Nasal cavity respiratory epithelium epithelial cell of viscerocranial mucosa (primary cell): ENCODE measurements at places on chromosomes 12 and 14. TPM values are rescaled to one million over a fixed set of nuclear protein-coding genes. Genes with fewer than 3 reads are reported as not detected.

Gene NPFF
- total RNA-seq, result not detected in 2 replicates

Gene CCDC85C
- total RNA-seq, result 30.8 and 49.6 TPM in 2 replicates

Gene CNTN1
- 0.21 and 1.0 TPM in 2 replicates for total RNA-seq

Gene EPYC
- not detected in 2 replicates for total RNA-seq

Gene ERO1A
- 162 and 219 TPM in 2 replicates for total RNA-seq

Gene FOXG1
- total RNA-seq, result 0.34 and 3.7 TPM in 2 replicates

Gene AP1G2
- total RNA-seq, result 28.7 and 54.4 TPM in 2 replicates

Gene DAO
- not detected in 2 replicates for total RNA-seq

Gene ARG2
- total RNA-seq, result 26.7 and 112 TPM in 2 replicates

Gene OTOGL
- under 0.01 TPM in 1 of 2 replicates, not detected in the other for total RNA-seq

Gene TMEM63C
- total RNA-seq, result 1.4 and 7.9 TPM in 2 replicates

Gene RERGL
- total RNA-seq, result not detected in 2 replicates

Gene SOAT2
- total RNA-seq, result not detected in 2 replicates

Gene NELL2
- total RNA-seq, result 0.28 TPM in 1 of 2 replicates, not detected in the other

Gene RNU4-1
- total RNA-seq, result under 0.01 TPM in 1 of 2 replicates, not detected in the other

Gene CDCA3
- total RNA-seq, result 0.57 and 0.68 TPM in 2 replicates

Gene METTL17
- total RNA-seq, result 37.7 and 51.3 TPM in 2 replicates

Gene NFE2
- total RNA-seq, result not detected in 2 replicates

Gene CLEC7A
- under 0.01 and 1.9 TPM in 2 replicates for total RNA-seq

Gene PLBD2
- total RNA-seq, result 8.5 and 37.7 TPM in 2 replicates

Gene POTEM
- not detected in 2 replicates for total RNA-seq

Gene LBHD2
- total RNA-seq, result not detected in 2 replicates

Gene ASPG
- total RNA-seq, result under 0.01 and 0.71 TPM in 2 replicates

Gene BRI3BP
- total RNA-seq, result 15.4 and 20.8 TPM in 2 replicates

Gene CCDC184
- total RNA-seq, result not detected in 2 replicates

Gene TAS2R20
- total RNA-seq, result 0.34 and 6.2 TPM in 2 replicates

Gene CMA1
- total RNA-seq, result not detected in 2 replicates

Gene ACOT6
- total RNA-seq, result not detected in 2 replicates

Gene APOF
- not detected in 2 replicates for total RNA-seq

Gene TMED10
- 306 and 314 TPM in 2 replicates for total RNA-seq

Gene PRH2
- total RNA-seq, result 0.34 TPM in 1 of 2 replicates, not detected in the other

Gene KCNK13
- total RNA-seq, result under 0.01 TPM in 1 of 2 replicates, not detected in the other

Gene NEUROD4
- not detected in 2 replicates for total RNA-seq

Gene PPM1H
- total RNA-seq, result under 0.01 and 5.0 TPM in 2 replicates

Gene TROAP
- 0.07 and 3.1 TPM in 2 replicates for total RNA-seq

Gene ARHGEF40
- total RNA-seq, result 4.1 and 20.6 TPM in 2 replicates

Gene ZNF385A
- total RNA-seq, result 6.2 and 40.2 TPM in 2 replicates

Gene LPAR5
- 2.7 and 5.1 TPM in 2 replicates for total RNA-seq

Gene IQSEC3
- total RNA-seq, result under 0.01 TPM in 2 replicates

Gene POTEG
- total RNA-seq, result not detected in 2 replicates

Gene SRGAP1
- 9.6 and 17.7 TPM in 2 replicates for total RNA-seq

Gene CLEC4E
- total RNA-seq, result not detected in 2 replicates

Gene INSM2
- total RNA-seq, result not detected in 2 replicates

Gene CHGA
- total RNA-seq, result under 0.01 TPM in 1 of 2 replicates, not detected in the other

Gene ENTPD5
- total RNA-seq, result 17.4 and 21.1 TPM in 2 replicates

Gene IL31
- not detected in 2 replicates for total RNA-seq

Gene PHLDA1
- 98.1 and 116 TPM in 2 replicates for total RNA-seq
